Skeletal muscle cell (primary cell): ENCODE measurements at places on chromosomes 4 and X.
A peak's percentile ranks its signal among the peaks of the same experiment; 100 is the strongest.

DNA sequence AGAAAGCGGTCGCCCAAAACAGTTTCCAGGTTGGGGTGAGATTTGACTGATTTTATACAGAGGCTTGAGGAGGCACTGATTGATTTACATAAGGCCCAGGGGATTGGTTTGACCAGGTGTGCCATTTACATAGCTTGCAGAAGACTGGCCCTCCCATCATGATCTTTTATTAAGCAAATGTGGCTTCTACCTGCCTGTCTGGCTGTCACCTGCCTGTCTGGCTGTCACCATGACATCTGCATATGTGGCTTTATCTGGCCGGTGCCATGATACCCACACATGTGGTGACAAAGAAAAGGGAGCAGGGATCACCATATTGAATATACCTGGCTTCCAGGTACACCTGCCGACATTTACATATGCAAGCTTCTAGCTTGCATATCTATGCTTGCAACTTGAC lies 17.0 kb upstream of the CDS1 start:
- DNase-seq: no peak

DNA sequence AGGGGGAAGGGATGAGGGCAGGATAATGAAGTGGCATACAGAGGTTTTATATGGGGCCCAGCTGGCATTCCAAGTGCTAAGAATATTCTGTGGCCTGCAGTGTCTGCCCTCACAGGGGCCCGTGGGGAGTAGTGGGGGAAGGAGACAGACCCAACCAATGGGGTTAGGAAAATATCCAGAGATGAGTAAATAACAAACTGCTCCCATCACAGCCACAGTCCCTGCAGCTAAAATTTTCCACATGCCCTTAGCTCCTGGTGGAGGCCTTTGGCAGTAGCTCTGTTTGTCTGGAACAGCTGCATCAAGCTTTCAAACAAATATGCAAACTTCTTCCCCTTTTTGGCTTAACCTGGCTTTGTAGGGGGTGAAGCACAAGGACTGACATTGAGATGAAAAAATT lies 3.1 kb downstream of the SRPX2 start:
- no peak for DNase-seq

- no peak for DNase-seq
Observed at GRCh38 chr4:128286474-128287058, 1.0 kb downstream of the PGRMC2 start.

GRCh38 chr4:104615496-104615895 lies 120.8 kb upstream of the CXXC4 start:
- DNase-seq: no peak

- DNase-seq: no peak
Observed at GRCh38 chrX:26558719-26559386, 342.9 kb downstream of the MAGEB5 start.

DNA sequence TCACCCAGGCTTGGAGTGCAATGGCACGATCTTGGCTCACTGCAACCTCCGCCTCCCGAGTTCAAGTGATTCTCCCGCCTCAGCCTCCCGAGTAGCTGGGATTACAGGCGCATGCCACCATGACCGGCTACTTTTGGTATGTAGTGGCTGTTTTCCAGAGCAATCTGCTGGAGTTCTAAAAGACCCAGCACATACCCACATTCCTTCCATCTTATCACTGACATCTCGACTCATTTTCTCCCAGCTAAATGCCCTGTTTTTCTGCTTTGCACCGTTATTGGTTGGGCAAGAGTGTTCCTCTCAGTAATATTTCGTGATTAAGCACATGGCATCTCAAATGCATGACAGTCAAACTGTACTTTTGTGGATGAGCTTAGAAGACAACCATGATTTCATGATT lies 53.7 kb downstream of the PRKX start:
- no peak for DNase-seq

DNA sequence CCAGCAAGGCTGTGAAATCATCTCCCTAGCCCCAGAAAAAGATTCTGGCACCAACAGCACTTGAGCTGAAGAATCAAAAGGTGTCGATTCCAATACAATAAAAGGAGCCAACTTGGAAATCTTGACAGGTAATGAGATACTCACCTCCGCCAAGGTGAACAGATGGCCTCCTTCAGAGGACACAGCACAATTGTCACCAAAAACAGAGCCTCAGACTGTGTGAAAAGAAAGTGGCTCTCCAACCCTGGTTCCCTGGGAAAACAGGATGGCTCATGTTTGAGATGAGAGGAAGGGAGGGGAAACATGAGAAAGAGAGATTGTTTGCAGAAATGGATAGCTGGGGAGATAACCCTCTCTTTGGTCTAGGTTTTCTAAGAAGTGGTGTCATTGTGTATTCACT lies 168.9 kb downstream of the HS3ST1 start:
- no peak for DNase-seq

DNA sequence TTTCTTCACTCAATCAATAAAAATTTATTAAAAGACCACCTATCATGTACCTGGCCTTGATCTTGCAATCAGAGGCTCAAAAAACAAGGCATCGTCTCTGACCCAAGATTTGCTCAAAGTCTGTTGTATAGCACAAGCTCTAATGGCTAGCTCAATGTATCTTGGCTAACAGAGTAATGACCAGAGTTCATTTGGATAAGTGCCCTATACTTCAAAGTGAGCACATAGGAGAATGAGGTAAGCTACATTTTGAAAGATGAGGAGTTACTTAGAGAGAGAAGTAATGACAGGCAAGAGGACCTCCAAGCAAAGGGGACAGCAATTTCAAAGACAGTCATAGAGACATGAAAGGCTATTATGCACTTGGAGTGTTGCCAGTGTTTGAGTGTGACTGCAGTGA lies 22.9 kb upstream of the GABRQ start:
- DNase-seq: no peak

GRCh38 chr4:184424993-184425758 lies 49.2 kb downstream of the IRF2 start:
- DNase-seq: no peak

- DNase-seq: no peak
Observed at GRCh38 chr4:145487631-145488030, 6.0 kb downstream of the SMAD1 start.

- no peak for DNase-seq
Observed at GRCh38 chr4:6423575-6423974, 48.8 kb downstream of the PPP2R2C start.

- no peak for DNase-seq
Observed at GRCh38 chr4:77082886-77083608, 7.3 kb upstream of the CCNI start.

- no peak for DNase-seq
Observed at GRCh38 chrX:79364306-79364705, 2.8 kb downstream of the ITM2A start.

DNA sequence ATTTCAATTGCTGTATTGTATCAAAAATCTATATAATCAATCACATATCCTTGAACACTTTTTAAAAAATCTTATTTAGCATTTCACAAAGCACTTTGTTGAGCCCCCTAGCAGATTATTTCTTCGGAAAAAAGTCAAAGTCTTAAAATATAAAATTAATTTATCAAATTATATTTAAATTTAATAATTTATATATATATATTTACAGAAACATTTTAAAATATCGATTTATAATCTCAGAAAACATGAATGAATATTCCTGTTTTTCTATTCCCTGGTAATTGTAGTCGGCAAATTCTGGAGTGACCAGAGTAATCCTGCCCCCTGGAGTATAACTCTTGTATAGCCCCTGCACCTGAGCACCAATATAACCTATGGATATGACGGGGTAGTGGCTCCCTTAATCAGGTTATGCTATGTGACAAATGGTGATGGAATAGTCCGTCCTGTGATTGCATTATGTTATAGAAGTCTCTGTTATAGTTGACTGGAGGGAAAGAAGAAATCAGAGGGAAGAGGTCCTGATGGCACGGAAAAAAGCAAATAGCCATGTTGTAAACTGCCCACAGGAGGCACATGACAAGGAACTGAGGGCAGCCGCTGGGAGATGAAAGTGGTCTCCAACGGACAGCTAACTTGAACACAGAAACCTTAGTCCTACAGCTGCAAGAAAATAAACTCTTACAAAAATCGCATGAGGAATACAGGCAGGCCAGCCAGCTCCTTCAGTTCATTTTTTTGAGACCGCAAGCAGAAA lies 1092.3 kb downstream of the ARAP2 start:
- DNase-seq: no peak

DNA sequence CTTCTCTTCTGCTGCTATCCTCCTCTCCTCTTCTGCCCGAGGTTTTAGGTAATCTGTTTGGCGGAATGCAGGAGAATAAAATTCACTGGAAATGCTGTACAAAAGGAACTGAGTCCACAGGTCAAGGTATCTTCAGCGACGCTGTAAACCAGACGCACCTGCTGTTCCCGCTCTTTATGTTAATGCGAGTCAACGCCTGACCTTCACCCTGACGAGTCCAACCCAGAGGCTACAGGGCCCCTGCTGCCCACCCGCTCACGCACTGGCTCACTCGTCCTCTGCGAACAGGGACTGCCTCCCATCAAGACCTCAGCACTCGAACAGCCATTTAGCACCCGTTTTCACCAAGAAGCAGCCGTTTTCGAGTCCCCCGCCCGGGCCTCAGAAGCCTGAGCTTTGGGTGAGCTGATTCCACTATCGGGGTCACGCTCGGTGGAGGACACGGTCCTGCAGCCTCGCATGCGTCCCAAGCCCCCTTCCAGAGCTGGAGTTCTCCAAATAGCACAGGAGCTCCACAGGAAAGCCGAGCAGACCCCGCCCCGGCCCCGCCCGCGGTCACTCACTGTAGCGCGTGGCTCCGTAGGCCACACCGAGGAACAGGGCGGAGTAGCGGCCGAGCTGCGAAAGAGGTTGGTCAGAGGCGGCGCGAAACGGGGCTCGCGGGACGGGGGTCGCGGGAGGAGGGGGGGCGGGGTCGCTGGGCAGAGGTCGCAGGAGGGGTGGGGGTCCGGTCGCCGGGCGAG lies 556 bp downstream of the ATP5ME start:
- DNase-seq: no peak

DNA sequence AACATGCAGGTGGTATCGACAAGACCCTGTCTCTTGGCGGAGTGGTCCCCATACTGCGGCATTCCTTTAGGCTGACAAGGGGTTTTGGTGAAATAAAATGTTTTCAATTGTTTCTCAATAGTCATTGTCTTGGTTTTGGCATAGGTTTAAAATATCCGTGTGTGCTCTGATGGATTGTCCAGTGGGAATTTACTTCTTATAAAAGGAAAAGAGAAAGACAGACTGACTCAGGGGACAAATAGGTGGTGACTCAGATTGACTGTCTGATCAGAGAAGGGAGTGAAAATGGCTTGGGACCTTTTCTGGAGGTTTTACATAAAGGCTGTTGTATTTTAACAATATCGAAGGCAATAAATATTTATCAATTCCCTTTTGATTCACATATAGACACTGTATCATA lies 129.8 kb downstream of the SORBS2 start:
- peak; percentile 64 for DNase-seq

DNA sequence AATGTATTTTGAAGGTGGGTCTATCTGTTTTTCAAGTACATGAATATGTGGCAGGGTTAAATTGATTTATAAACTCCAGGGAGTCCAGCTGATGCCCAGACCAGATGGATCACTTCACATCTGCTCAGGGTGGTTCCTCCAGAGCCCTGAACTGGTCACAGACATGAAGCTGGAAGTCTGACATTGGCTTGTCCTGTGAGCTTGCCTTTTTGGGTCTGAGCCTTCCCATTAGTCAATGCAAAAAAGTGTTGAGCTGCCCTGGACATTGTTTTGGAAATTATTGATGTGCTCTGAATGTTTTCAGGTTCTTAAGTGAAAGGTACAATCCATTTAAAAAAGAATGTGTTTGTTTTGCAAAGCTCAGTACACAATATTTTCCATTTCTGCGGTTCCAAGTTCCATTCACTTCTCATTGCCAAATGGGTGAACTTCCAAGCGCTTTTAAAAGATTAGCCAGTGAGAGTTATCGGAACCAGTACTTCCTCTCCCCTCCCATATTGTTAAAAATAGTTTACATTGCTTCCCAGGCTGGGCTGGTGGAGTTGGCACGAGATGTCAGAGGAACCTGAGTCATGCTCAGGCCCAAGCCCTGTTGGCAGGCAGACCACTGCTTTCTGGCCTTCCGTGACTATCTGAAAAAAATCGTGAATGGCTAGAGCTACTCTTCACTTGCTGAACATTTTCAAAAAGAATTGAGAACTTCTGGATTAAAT lies 52.1 kb downstream of the PDGFRA start:
- DNase-seq: peak; percentile 63

GRCh38 chr4:102342404-102343074 lies 2.7 kb downstream of the SLC39A8 start:
- DNase-seq: no peak

GRCh38 chrX:54048412-54048811 lies 4.1 kb upstream of the PHF8 start:
- no peak for DNase-seq

GRCh38 chr4:156961196-156962057 lies 10.2 kb downstream of the PDGFC start:
- DNase-seq: no peak

DNA sequence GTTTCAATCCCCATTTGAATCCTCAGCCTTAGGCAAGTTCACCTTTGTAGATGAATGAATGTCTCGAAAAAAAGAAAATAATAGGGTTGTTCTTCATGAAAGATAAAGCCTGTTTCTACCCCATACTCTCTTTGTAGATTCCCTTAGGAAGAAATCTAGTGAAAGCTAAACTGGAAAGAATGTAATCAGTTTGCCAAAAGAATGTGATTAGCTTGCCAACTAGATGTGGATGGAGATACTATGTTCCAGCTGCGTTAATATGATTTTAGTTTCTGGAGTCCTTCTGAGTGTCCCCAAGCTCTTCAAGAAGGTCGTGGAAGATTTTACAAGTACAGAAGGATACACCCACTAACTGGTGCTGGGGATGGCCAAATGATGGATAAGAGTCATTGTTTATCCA lies 162.3 kb upstream of the EDNRA start:
- no peak for DNase-seq

GRCh38 chrX:2614911-2615310 lies 76.2 kb upstream of the CD99 start:
- DNase-seq: peak; percentile 51

DNA sequence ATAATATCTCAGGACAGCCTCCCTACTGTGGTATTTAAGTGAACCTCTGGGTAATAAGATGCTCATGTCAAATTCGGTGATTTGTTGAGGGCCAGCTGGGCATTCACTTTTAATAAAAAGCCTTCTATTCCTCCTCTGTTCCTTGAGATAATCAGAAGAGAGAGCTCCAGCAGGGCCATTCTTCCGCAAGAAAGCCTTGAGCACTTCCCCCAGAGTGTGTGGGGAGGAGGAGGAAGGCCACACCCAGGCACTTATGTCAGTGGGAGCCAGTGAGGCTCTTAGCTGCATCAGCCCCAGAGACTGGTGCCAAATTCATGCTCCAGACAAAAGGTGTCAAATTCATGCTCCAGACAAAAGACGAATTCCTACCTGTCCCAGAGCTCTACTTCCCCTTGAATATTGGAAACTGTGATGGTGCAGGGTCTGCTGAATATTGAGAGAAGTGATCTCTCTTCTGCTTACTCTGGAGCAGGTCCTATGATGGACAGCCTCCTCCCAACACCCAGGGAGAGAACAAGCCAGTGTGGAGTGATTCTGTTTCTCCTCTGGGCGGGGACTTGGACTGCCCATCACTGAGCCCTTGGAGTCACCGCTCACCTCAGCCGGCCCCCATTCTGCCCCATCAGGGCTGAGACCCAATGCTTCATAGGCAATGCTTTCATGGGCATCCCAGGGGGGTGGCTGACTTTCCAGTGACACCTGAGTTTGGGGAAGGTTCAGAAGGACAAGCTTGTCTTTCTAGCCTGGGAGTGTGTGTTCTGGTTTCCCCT lies 68.1 kb downstream of the FHDC1 start:
- no peak for DNase-seq

- DNase-seq: peak; percentile 93
Observed at GRCh38 chr4:105092356-105092755, 54.3 kb upstream of the TET2 start.
